ENCODE measurements at places on chromosomes 3 and 15.

GRCh38 chr3:15207836-15208504 is 1.9 kb downstream of the CAPN7 start:
- DNase-seq: no peak

DNA sequence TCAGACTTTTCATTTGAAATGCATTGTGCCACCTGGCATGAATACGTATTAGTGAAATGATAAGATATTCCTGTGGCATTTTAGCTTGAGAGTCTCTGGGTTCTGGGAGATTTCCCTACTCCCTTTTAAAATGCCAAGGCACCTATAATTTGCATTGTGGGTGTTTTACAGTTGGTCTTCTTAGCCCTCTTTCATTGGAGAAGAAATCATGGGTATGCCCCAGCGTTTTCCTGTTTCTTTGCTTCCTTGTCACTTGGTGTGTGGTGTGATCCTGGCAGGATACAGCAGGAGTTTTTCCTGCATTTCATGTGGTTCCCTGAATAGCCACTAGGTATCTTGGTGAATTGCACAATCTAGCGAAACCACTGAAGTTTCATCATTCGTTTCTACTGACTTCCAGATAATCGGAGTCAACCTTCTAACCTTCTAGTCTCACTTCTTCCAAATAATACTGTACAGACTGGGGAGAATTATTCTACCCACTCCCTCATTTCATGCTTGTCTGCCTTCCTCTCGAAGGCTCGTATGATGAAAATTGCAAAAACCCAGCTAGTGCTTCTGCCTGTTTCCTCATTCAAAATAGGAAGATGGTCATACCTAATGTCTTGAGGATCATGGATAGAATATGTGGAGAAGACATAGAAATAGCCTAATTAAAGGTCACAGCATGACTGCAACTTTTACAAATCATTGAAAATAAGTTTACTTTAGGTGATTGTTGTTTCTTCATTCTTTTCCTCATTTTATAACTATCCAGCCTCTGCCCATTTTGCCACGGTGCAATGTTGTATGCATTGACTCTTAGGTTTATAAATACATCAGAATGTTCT is 2.6 kb downstream of the BHLHE40 start:
- no peak for DNase-seq

- DNase-seq: no peak
Observed at GRCh38 chr3:13686367-13687160, 137.6 kb downstream of the FBLN2 start.

- no peak for DNase-seq
Observed at GRCh38 chr15:42375941-42376340, 16.6 kb downstream of the CAPN3 start.

DNA sequence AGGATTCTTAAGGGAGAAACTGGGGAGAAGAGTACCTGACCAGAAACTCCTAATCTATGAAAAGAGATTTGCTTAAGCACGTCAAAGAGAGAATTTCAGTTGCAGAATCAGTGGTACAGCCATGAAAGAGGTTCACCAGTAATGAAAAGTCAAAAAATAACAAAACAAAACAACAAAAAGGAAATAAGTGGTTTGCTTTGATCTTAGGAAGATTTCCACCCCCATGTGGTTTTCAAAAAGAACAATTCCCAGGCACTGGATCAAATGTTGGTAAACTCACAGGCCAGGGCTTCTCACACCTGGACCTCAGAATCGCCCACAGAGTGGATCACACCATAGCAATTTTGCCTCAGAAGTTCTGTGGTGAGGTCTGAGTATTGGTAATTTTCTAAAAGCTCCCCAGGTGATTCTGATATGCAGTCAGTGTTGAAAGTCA is 67.5 kb downstream of the TMEM39A start:
- no peak for DNase-seq

All from activated T-helper 2 cell treated with anti-CD3 and anti-CD28 coated beads, Interferon-gamma antibody, Interleukin-2, Interleukin-4, amounts not matched to agents 10 μg/mL and 5 μg/mL and 100 μg/mL, durations not matched to agents 14 hours and 24 hours and 36 hours (primary cell).